ENCODE measurements at places on chromosomes 1 and 21.
A peak's percentile ranks its signal among the peaks of the same experiment; 100 is the strongest.

- no peak for DNase-seq
Measured at GRCh38 chr1:232149287-232150201, 480.4 kb downstream of the SIPA1L2 start.

GRCh38 chr1:186536273-186536890 is 75.5 kb upstream of the PDC start:
- no peak for DNase-seq

GRCh38 chr21:35512346-35512745 is 463.2 kb upstream of the RUNX1 start:
- no peak for DNase-seq

DNA sequence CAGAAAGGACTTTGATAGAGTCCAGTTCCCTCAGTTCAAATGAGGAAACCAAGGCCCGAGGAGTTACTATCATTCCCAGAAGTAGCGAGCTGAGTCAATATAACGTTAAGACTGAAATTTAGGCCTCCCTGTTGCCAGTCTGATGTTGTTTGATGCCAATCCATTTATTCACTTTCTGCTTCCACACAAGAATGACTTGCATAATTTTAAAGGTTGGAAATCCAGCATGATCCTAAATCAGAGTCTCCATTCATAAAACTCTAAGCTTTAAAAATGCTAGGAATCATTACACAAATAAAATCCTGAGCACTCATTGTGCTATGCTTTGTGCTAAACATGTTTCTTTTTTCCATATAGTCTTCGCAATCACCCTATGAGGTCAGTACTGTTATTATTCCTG is 414.4 kb downstream of the PTBP2 start:
- no peak for DNase-seq

DNA sequence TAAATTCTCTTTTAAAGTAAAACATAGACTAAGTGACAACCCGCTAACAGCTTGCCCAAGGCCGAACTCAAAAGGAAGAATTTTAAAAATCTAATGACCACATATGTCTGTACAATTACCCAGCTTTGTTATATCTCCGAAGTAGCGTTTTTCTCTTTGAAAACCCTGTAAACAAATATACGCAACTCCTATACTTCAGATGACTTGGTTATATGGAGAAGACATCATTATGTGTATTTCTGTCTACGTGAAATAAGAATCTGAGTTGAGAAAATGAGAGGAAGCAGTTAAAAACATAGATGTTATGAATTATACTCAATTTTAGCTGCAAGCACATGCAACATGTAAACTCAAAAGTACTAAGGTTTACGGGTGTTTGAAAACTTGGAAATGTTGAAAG is 2.0 kb downstream of the PBX1 start:
- no peak for DNase-seq

DNA sequence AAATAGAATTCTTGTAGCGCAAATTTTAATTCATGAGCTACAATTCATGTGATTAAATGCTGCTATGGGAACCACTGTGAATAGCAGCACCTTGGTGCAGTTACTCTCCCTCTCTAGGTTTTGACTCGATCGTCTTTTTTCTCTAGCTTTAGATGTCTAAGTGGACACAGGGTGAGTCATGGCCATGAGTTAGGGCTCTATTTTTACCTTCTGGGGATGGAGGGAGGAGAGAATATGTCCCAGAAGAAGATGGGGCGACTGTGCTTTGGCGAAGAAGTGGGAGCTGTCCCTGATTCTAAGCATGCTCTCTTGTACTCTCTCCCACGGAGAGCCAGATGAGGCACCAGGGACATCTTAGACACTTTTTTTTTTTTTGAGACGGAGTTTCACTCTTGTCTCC is 1.6 kb upstream of the OR2B11 start:
- no peak for DNase-seq

DNA sequence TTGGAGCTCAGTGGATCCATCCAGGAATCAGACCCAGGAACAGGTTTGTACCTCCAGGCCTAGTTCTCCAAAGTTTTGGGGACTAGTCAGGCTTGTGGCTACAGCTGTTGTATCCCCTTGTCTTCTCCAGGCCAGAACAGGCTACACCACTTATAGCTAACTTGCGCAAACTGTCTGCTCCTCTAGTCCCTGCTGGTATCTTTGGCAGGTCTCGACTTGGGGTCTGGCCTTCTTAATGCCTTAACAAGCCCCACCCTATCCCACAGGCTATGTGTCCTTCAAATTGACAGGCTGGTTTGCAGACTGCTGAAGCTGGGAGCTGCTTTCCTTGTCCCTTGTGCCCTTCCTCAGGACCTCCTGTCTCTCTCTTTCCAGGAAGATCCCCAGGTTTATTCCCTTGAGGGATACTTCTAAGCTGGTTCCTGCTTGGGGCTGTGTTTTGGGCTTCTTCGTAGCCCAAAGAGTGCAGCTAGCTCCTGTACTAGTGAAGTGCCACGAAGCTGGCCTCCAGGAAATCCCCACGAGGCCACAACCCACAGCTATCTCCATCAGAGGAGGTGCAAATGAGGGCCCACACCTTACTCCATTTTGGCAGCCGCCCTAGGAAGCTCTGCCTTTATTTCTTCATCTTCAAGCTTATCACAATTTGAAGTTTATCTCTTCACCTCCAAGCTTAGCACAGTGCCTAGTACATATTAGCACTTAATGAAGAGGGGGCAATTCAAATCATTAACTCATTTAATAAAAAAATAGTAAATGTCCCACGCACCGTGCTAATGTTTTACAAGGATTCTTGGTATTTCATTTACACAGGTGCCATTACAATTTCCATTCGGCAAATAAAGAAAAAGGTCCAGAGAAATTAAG is 683 bp upstream of the DMAP1 start:
- DNase-seq = no peak

DNA sequence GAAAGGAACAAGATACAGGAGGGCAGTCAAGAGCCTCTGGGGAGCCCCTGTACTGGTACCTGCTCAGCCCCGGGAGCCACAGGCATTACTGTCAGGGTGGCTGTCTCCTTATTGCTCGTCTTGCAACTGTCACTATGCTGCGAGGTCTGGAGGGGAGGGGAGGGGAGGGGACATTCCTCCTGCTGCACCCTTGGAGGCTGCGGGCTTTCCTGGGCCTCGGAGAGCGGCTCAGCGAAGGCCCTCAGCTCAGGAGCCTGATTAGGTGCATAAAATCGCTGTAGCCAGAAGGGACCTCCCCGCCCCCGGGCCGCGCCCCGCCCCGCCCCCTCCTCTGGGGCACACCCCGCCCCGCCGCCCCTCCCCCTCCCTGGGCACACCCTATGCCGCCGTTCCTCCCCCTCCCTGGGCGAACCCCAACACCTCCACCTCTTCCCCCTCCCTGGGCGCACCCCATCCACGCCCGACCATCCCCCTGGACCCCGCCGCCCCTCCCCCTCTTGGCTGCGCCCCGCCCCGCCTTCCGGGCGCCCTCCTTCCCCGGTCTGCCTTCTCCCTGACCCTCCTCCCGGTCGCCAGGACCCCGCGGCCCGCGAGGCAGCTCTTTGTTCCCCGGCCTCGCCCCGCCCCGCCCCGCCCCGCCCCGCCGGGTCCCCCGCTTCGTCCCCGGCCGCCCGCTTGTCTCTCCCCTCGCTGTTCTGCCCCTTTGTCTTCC is 35.5 kb downstream of the CACHD1 start:
- peak; percentile 20 for DNase-seq

DNA sequence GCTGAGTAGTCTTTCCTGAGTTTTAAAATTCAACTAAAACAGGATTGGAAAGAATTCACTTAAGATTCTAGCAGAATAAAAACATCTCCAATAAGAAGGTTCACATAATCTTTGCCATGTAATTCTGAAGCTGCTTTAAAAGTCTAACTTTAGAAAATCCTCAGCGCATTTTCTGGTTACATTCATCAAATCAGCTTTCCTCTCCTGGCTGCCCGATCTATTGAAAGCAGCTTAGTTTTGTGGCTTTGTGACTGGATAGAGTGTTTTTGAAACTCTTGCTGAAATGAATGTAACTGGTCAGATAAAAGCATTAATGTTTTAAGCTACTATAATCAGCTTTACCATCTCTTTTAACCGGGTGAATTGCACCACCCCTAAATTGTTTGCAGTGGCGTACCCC is 66.8 kb downstream of the DOP1B start:
- DNase-seq = no peak

DNA sequence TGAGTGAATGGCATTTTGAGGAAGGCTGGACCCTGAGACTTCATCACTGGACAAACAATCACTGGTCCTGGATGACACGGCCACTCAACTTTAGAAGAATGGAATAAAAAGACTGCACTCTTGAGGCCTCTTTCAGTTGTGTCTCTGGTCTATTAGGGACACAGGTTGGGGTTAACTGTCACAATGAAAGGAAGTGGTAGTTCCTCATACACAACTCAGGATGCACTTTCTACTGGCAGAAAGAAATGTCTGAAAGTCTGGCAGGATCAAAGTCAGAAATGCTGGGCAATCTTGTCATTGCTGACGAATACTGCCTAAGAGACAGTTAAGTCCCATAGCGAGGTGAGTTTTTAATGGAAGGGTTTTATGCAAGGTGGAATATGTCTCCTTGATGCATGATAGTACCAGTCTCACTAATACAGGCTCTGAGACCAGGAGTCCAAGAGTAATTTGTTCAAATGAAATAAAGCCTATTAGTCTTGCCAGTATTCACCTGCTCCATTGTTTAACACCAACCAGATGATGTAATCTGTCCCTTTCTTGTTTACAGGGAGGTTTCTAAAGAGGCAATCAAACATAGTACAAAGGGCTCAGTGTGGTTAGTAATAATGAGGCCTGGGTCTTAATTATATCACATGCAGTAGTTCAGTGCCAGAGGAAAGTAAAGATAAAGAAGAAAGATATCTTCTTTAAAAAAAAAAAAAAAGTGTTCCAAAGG is 11.2 kb upstream of the RRP15 start:
- no peak for DNase-seq

All from stimulated activated CD4-positive, alpha-beta T cell treated with anti-CD3 and anti-CD28 coated beads, Interleukin-2, amount 100 ng/mL, for 48 hours (primary cell).